Activated B cell treated with CpG ODN at 0.5 μM for 24 hours (primary cell): ENCODE measurements at places on chromosomes 5 and 9. TPM values are rescaled to one million over a fixed set of nuclear protein-coding genes. Genes with fewer than 3 reads are reported as not detected.

LHX2 gene
- total RNA-seq, result not detected in 2 replicates

GRCh38 chr9:125609744-125610143 lies 97.3 kb downstream of the MAPKAP1 start:
- H3K4me1 ChIP-seq, result peaks cover 21% of the 10 kb centered on the region
- no peak for DNase-seq
- no peak overlapping the region for H3K4me3 ChIP-seq
- H3K27me3 ChIP-seq, result no peaks in the 10 kb centered on the region
- peaks cover 5% of the 10 kb centered on the region for H3K36me3 ChIP-seq

- no peak for DNase-seq
- H3K36me3 ChIP-seq, result no peaks in the 10 kb centered on the region
- peaks cover 39% of the 10 kb centered on the region for H3K27me3 ChIP-seq
- no peak overlapping the region for H3K4me3 ChIP-seq
- no peaks in the 10 kb centered on the region for H3K4me1 ChIP-seq
Measured at GRCh38 chr5:73373814-73374510, 74.6 kb downstream of the FOXD1 start.

CDC23 gene
- 31.9 and 35.0 TPM in 2 replicates for total RNA-seq

DNA sequence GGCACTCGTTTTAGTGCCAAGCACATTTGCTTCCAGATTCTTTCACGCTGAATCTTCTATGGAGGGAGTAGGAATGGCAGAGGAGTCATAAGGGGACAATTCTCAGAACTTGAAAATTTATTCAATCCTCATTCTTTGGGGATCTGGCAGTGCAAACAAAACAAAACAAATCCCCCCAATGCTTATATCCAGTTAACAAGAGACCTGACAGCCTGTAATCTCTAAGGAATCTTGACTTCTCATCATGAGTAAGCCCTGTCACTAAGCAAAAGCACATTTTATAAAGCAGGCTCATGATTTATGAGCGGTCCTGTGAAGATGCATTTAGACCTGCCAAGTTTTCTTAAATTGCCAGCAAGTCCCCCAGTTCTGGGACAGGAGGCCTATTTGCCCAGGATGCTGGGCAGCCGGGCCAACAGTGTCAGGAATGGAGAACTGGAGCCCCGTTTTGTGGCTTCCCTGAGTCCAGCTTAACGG lies 513.9 kb downstream of the CTNND2 start:
- H3K4me3 ChIP-seq, result no peak overlapping the region
- DNase-seq, result no peak
- H3K27ac ChIP-seq, result no peak overlapping the region
- no peaks in the 10 kb centered on the region for H3K36me3 ChIP-seq

- DNase-seq, result no peak
- peaks cover 56% of the 10 kb centered on the region for H3K36me3 ChIP-seq
- no peaks in the 10 kb centered on the region for H3K4me1 ChIP-seq
- H3K27ac ChIP-seq, result no peak overlapping the region
Measured at GRCh38 chr5:36214436-36214835, 27.3 kb downstream of the NADK2 start.
